Natural killer cell treated with Interleukin-12 subunit alpha and Interleukin-12 subunit beta and Interleukin-15 and Interleukin-18, amount 100 ng/mL, for 72 hours (primary cell): ENCODE measurements at places on chromosomes 11 and 22. TPM values are rescaled to one million over a fixed set of nuclear protein-coding genes. Genes with fewer than 3 reads are reported as not detected.
A peak's percentile ranks its signal among the peaks of the same experiment; 100 is the strongest.

GRCh38 chr11:10673501-10674062, 20.0 kb downstream of the IRAG1 start:
- DNase-seq = no peak

DNA sequence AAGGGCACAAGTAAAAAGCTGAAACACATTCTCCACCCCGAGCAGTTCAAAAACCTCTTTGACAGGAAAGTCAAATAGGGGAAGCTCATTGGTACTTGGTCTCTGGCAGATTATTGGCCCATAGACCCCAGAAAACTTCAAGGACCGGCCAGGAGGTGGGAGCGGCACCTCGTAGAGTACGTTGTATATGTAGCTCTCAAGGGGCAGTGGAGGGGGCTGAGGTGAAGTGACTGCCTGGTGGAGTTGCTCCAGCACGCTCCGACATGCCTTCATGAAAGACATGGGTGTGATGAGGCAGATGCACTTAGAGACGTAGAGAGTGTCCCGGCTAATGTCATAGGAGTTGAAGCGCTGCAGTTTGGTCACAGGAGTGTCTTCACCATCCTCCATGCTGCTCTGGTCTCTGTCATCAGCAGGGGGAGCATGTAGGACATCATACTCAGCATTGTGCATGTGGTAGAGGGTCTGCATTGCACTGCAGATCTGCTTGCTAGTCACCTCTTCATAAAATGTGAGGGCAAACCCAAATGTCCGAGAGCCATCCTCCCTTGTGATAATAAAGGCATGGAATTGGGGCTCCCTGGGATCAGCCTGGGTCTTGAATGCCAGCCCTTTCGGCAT, 61.3 kb downstream of the DENND5A start:
- no peak for DNase-seq

- DNase-seq = no peak
Measured at GRCh38 chr11:8587915-8588314, 6.1 kb downstream of the STK33 start.

- no peak for DNase-seq
Measured at GRCh38 chr11:27697679-27698275, 2.5 kb downstream of the BDNF start.

DNA sequence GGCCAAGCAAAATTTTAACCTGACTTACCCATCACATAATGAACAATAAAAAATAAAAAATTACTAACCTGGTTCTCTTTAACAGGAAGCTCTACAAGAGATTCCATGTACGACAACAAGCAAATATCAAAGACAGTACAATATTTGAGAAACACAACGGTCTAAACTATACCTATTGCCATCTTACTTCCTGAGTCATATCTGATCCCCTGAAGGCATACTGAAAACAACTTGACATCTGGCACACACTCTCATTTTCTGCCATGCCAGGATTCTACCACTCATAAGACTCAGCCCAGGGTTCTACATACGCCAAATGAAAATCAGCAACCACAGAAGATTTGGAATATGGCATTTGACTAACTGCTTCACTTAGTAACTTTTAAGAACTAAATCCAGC, 13.8 kb downstream of the DENND5A start:
- DNase-seq = no peak

- DNase-seq = no peak
Measured at GRCh38 chr11:56783448-56784041, 35.0 kb upstream of the OR9G4 start.

DNA sequence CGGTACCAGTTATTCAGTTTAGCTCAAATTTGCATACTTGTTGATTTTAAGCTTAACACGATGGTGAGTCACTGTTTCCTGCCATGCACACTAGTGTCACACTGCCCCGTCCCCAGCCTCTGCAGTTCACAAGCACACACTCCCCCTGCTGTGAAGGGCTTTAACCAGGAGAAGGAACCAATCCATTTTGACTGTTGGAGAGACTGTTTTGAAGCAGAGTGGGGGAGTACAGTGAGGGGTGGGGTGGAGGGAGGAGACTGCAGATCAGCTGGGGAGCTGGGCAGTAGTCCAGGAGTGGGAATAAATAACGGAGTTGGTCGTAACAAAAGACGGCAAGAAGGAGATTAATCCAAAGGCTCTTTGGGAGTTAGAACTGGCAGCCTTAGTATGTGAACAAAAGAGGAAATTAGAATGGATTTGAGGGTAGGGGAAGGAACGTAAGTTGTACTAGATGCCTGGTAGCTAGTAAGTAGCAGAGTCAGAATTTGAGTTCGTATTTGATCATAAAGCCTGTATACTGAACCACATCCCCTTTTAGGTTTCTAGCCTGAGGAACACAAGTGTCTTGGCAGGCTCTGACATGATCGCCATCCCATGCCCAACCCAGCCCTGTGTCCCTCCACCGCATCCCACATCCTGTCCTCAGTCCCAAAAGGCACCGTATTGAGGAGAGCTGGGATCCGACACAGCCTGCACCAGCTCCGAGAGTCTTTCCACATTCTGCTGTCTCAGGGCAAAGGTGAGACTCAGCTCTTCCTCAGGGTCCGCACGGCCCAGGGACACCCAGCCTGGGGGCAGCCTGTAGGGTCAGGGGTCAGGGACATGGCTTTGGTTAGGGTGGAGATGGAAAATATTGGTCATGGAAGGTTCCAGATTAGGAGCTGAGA, 862 bp downstream of the TPP1 start:
- DNase-seq = peak; percentile 83

DNA sequence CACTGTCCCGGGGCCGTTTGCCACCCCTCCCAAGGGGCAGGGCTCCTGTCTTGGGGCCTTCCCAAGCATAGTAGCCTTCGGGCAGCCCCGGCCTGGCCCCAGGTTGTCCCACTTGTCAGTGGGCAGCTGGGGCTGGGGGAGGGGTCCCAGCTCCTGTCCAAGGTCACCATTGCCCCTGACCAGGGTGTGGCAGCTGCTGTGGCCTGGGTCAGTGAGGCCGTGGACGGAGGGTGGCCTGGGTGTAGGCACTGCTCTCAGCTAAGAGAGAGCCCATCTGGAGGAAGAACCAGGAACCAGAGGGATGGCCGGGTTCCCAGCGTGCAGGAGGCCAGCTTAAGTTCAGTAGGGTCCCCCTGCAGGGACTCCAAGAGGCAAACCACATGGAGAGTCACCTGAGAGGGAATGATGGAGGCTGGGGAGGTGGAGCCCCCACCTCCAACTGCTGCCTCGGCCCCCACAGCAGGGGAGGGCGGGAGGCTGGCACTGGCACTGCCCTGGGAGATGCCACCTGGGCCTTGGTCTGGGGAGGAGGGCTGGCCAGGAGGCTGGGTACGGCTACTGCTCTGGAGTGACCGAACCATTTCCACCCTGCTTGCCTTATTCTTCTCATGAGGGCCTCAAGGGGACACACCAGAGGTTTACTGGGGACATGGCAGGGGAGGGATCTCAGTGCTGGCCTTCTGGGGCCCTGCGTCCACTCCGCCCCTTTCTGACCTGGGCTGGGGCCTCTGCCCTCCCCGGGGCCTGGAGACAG, 6.8 kb upstream of the CCDC188 start:
- no peak for DNase-seq

DNA sequence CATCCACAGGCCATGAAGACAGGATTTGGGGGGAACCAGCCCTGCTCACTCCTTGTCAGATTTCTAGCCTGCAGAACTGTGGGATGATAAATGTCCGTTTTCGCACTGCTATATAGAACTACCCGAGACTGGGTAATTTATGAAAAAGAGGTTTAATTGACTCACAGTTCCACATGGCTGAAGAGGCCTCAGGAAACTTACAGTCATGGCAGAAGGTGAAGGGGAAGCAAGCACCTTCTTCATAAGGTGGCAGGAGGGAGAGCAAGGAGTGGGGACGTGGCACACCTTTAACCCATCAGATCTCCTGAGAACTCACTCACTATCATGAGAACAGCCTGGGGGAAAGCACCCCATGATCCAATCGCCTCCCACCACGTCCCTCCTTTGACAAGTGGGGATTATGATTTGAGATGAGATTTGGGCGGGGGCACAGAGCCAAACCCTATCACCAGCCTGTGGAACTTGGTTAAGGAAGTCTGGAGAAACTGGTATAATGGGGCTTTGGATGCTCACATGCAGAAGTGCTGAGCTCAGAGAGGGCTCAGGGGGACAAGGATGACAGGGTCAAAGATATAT, 50.7 kb downstream of the MYEOV start:
- DNase-seq = no peak

GRCh38 chr11:22666325-22666687, at the start of gene GAS2:
GAS2 (plus strand) TSS chr11:22666611; CDS start chr11:22674870, 8,259 bp downstream.
- no peak for DNase-seq

DNA sequence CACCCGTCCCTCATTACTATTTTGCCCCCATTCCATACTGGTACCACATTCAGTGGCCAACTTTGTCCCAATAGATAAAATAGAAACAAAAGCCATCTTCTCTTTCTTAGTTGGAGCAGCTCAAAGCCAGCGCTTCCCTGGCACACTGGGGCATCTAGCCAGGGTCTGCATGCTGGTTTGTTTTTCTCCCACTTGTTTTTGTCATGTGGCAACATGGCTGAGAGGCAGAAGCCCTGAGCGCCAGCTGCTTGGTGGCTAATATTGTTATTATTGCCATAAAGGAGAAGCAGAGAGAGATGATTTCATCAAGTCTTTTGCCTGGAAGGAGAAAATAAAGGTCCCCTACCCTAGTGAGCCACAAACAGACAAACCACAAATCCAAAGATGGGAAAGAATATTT, 48.4 kb upstream of the CRTAM start:
- DNase-seq = no peak

GRCh38 chr11:110883256-110883655, 171.0 kb upstream of the ARHGAP20 start:
- no peak for DNase-seq

DNA sequence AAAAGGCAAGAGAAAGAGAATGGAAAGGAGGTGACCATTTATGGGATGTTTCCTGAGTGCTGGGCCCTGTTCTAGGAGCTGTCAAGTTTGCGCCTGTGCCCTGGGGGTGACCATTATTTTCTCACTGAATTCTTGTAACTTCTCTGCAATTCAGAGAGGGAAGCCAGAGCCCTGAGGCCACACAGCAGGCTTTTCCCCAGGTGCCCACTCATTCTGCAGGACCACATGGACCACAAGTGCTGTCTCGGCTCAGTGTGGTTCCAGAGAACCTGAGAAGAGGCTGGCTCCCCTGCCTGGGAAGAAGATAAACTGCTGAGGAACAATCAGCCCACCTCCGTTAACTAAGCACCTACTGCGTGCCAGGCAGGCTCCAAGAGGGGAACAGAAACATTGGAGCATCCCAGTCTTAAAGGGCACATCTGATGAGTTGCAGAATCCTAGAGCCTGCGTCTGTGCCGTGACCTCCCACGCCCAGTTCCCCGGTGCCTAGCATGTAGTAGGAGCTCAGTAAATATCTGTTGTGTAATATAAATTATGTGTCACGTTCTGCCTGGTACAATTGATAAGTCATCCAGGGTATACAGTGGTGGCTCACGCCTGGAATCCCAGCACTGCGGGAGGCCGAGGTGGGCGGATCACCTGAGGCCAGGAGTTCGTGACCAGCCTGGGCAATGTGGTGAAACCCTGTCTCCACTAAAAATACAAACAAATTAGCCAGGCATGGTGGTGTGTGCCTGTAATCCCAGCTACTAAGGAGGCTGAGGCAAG, 31.6 kb upstream of the CRYBB3 start:
- peak; percentile 2 for DNase-seq

DNA sequence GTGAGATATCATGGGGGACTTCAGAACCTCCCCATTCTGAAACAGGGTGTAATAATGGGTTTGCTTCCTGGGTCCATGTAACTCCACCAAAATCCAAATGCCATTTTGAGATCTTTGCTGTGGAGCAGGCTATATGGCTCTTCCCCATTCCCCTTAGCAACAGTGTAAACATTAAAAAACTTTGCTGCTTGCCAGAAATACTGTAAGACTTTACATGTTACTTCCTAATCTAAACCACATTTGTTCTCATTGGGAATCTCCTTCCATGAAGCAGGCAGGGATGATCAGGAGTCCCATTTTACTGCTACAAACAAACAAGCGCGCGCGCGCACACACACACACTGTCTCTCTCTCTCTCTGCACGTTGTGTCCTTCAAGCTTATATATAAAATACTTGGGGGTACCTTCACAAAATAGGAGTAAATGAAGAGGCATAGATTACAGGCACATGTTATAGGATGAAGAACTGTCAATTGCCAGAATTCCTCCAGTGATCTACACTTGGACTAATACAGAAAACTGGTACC, 86.5 kb downstream of the ANO3 start:
- no peak for DNase-seq

- no peak for DNase-seq
Measured at GRCh38 chr11:132692891-132693290, 839.4 kb downstream of the OPCML start.

DNA sequence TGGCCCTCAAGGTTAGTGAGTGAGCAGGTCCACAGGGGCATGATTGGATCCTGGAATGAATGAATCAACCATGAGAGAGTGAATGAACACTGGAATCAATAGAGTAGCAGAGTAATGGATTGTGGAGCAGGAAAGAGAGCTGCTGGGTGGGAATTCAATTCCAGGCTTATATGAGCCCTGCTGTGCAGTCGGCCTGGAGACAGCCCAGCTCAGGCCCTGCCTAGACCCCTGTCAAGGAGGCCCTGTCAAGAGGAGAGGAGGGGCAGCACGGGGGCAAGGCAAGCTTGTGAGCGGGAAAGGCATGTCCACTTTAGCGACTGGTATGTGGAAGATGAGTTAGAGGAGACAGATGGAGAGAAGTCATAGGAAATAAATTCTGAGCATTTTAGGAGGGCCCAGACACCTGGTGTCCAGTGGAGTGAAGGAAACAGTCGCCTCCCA, 1.3 kb upstream of the FOLR1 start:
- no peak for DNase-seq

- no peak for DNase-seq
Measured at GRCh38 chr11:97703851-97704250, 1314.0 kb downstream of the JRKL start.

GRCh38 chr22:46849951-46850350, 87.5 kb downstream of the TBC1D22A start:
- no peak for DNase-seq

GRCh38 chr22:30294066-30294465, 4.8 kb upstream of the CASTOR1 start:
- DNase-seq = no peak

DNA sequence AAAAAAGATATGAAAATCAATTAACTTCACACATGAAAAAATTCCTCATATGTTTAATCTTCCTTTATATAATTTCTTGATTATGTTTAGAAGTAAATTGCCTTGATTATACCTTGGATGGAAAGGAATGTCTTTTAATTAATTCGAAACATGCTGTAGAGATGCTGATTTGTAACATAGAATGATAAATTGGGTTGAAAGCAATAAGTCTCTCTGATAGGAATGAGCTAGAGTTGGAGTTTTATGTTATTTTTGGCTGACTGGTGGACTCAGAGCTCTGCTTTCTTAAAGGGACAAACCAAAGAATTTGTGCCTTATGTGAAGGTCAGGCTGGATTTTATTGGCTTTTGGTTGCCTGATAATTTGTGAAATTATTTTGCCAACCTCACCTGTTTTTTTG, 94.7 kb upstream of the RAG2 start:
- DNase-seq = no peak

The CD3G gene
- total RNA-seq = 7.1 TPM

The DUSP8 gene
- total RNA-seq = 4.2 TPM

The UBQLNL gene
- not detected for total RNA-seq

The NXPE1 gene
- not detected for total RNA-seq

The AKIP1 gene
- total RNA-seq = 18.0 TPM

The SLN gene
- not detected for total RNA-seq

The NECTIN1 gene
- total RNA-seq = 2.3 TPM

The CD3D gene
- total RNA-seq = 161 TPM

The PGR gene
- not detected for total RNA-seq

The CRYBB3 gene
- total RNA-seq = 0.78 TPM
